NCI-H1436 (cell line): ENCODE measurements at places on chromosomes 7 and 10.

DNA sequence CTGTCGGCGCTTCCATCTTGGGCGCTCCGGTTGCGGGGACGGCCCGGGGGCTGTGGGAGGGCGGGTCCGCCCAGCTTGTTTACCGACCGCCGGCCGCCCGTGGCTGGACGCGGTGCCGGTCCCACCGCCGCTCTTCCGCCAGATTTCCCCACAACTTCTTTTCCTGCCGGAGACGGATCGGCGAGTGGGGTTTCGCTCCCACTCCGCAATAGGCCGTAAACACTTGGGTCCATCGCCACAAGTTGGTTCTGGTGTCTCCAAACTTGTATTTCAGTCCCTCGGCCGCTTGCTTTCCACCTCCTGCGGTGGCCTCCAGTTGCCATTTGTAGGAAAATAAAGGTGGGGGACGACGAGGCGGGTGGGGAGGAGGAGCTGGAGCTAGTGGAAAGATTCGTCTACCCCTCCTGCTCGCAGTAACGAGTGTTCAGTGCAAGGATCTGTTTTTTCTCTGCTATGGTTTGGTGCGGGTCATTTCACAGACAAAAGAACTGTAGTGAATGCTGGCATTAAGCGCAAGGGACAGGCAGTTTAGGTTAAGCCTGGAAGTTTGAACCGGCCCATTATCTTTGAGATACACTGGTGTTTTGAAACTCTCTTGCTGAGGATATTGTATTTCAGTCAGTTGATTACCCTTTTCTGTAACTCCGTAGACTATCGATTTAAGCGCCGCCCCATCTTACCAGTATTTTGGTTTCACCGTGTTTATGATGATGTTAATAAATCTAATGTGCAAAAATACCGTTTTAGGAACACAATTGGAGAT, 24.3 kb upstream of the ZRANB1 start:
- peak; percentile 44 for DNase-seq

DNA sequence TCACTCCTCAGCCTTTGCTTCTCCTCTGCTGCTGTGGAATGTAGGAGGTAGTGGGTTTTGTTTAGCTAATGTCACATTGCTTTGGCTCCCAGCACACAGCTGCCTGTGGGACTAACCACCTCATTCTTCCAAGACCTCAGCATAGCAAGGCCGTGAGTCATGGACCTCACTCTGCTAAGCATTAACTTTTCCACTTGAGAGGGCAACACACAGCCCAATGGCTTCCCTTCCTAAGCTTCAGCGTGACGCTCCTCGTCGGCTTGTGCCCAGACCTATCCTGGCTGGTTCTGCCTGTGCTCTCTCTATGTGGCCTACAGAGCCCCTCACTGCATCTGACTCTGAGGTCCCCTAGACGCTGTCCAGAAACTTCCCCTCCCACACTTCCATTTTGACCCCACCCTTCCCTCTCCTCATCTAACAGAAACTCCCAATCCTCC, 23.3 kb downstream of the MYOF start:
- no peak for DNase-seq

GRCh38 chr10:3692387-3692999, 92.5 kb downstream of the KLF6 start:
- DNase-seq: no peak

- no peak for DNase-seq
Measured at GRCh38 chr7:139403601-139404000, 43.9 kb downstream of the LUC7L2 start.

GRCh38 chr10:124481717-124482116, 20.1 kb downstream of the LHPP start:
- DNase-seq: no peak

GRCh38 chr10:70664702-70665195, 7.6 kb upstream of the ADAMTS14 start:
- DNase-seq: no peak

DNA sequence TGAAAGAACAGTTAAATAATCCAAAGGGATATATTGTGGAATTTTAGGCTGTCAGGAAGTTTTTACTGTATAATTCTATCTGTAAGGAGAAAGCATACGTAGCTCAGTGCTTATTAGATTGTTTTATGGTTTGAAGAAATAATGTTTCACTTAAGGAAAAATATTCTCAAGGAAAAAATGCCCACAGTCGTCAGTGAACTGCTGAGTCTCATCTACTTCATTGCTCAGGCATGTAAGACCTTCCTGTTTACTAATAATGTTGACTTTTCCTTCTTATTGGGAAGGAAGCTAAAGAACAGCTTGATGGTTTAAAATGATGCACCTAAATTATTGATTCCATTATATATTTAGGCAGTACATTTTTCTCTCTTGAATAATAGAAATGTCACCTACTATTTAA, 304.2 kb downstream of the SDK1 start:
- DNase-seq: no peak

GRCh38 chr10:24947304-24948097, 4.9 kb downstream of the PRTFDC1 start:
- no peak for DNase-seq

DNA sequence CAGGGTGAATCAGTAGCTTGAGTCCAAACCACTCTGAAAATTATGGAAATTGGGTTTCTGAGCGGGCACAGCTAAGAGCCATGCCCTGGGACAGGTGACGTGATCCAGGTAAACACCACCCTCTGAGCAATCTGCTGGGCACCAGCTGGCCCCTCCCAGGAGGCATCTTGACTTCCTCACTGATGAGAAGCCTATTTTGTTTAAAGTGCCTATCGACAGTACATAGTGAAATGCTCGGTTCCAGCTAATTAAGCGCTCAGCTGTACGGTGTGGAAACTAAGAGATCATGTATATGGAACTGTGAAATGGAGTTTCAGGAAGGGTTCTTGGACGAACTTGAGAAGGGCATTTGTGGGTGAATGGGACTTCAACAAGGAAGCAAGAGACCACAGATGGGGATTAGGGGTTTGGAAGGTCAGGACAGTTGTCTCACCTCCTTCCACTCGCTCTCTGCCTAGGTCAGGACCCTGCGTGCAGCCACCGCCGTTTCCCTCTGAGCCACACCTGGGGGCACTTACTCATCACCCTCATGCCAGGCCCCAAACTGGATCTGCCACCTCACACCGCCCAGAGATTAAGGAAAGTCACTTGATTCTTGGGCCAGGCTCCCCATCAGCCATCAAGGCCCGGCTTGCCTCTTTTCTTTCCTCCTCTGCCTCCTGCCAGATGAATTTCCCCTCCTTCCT, 3.2 kb downstream of the ITPRIP start:
- DNase-seq: peak; percentile 84

GRCh38 chr10:38003026-38003425, 7.4 kb upstream of the ZNF33A start:
- DNase-seq: no peak

GRCh38 chr10:92822060-92822634, 26.2 kb upstream of the EXOC6 start:
- no peak for DNase-seq

- peak; percentile 13 for DNase-seq
Measured at GRCh38 chr10:100872034-100872791, 40.5 kb upstream of the SLF2 start.

DNA sequence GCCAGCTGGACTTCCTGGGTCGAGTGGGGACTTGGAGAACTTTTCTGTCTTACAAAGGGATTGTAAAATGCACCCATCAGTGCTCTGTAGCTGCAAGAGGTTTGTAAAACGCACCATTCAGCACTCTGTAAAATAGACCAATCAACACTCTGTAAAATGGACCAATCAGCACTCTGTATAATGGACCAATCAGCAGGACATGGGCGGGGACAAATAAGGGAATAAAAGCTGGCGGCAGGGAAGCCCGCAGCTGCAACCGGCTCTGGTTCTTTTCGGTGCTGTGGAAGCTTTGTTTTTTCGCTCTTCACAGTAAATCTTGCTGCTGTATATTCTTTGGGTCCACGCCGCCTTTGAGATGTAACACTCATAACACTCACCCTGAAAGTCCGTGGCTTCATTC, 151.9 kb downstream of the GALNT17 start:
- no peak for DNase-seq

GRCh38 chr10:90342480-90342879, 515.4 kb downstream of the HTR7 start:
- DNase-seq: no peak

GRCh38 chr10:62618576-62619412, 185.7 kb upstream of the ADO start:
- no peak for DNase-seq

DNA sequence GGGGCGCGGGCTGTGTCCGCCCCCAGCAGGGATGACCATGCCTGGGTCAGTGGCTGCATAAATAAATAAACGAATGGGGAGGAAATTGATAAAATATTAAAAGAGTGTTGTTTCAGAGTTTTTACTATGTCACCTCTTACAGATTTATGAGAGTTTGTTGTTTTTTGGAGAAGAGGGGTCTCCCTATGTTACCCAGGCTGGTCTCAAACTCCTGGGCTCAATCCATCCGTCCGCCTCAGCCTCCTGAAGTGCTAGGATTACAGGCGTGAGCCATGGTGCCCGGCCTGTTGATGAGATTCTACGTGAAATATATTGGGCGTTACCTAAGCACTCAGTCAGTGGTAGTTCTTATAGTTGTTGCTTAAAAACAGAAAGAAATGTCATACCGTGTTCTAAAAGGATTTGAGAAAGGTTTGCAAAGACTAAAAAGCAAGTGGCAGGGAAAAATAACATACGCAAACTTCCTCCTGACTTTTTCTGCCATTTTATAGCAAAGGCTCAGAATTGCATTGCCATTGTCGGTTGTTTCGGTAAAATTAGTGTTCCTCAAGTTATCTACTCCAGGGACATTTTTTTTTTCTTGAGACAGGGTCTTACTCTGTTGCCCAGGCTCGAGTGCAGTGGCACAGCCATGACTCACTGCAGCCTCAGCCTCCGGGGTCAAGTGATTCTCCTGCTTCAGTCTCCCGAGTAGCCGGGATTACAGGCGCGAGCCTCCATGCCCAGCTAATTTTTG, 39.5 kb upstream of the FOXK1 start:
- DNase-seq: no peak

DNA sequence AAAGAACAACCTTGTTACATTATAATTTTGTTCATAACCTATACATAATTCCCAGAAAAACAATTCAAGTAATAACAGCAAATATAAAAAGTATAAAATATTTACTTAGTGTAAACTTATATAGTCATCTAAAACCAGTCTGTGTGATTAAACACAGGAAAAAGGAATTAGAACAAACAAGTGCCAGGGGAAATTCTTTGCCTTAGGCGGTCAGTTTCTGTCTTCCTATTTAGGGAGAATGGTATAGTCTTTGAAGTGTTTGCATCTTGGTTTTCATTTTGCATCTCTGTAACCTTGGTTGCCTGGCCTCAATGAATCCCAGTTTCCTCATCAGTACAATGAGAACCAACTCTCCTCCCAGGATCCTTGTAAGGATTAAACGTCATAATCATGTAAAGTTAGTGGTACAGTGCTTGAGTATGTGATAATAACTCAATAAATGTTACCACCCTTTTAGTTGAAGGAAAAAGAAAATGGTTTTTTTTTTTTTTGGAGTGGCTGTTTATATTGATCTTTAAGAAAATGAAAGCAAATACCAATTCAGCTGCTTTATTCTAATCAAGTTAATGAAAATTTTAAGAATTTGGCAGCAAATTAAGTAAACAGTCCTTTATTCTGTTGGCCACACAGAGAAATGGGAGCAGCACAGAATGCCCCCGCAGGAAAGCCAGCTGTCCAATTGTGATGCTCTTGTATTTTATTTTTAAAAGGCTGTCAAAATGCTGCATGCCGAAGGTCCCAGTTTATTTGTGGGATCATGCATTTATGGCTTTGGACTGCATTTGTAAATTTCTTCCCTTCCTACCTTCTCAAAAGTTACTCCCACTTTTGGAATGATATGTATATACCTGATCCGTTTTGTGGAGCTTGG, 61.8 kb downstream of the SHH start:
- DNase-seq: no peak

- no peak for DNase-seq
Measured at GRCh38 chr10:100738055-100738827, 7.1 kb upstream of the PAX2 start.

DNA sequence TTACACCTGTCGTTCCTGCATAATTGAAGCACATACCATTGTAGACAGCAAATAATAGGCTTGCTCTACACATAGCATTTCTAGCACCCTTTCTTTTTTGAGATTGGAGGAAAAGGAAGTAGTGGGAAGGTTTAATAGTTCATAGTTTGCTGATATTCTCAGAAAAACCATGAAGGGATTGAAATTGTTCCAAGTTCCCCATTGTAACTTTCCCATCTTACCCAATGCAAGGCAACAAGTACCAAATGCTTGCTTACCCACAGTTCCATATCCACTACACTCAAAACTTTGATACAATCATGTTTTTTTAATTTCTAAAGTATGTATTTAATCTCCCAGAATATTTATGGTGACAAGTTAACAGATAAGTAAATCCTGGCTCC, 13.8 kb downstream of the CYP3A5 start:
- DNase-seq: no peak

DNA sequence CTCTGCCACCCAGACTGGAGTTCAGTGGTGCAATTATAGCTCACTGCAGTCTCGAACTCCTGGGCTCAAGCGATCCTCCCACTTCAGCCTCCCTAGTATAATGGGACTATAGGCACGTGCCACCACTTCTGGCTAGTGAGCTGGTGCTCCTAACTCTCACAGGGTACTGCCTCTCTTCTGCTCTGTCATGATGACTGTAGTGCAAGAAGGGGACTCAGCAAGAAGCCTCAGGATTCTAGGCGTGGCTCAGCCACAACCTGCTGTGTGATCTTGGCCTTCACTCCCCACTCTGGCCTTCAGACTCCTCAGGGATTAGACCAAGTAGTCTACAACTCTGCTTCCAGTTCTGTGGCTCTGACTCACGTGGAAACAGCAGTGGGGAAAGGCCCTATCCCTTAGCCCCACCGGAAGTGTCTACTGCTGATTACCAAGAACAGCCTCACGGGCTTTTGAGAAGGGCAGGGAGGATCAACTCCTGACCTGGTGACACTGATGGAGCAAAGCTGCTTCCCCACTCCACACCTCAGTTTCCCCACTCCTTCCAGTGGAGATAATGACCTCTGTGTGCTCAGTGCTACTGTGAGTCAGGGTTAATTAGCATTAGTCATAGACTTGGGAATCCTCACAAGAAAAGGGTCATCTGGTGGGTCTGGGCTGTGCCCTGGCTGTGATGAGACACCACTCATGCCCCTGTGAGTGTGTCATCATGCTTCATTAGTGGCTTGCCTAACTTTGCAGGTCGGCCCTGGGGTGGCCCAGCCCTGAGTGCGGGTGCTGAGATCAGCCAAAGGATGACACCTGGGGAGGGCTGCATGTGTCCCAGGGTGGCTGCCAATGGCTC, 41.1 kb downstream of the ZC3HC1 start:
- DNase-seq: no peak

DNA sequence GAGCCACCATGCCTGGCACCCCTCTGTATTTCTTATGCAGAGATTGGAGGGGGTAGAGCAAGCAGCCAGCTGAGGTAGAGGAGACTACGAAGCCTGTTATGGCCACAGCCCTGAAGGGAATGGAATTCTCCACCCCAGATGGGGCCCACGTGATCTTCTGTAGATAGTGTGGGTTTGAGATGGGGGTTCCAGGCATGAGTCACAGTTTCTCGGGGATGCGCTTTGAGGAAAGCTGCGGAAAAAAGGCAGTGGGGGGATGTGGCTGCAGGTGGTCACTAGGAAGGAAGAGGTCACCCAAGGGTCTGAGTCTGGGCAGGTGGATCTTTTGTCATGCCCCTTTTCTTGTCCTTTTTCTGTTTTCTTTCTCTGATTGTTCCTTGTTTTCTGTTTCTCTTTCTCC, 11.5 kb downstream of the FAM131B start:
- DNase-seq: no peak
